ENCODE measurements at places on chromosomes 1 and 21.

DNA sequence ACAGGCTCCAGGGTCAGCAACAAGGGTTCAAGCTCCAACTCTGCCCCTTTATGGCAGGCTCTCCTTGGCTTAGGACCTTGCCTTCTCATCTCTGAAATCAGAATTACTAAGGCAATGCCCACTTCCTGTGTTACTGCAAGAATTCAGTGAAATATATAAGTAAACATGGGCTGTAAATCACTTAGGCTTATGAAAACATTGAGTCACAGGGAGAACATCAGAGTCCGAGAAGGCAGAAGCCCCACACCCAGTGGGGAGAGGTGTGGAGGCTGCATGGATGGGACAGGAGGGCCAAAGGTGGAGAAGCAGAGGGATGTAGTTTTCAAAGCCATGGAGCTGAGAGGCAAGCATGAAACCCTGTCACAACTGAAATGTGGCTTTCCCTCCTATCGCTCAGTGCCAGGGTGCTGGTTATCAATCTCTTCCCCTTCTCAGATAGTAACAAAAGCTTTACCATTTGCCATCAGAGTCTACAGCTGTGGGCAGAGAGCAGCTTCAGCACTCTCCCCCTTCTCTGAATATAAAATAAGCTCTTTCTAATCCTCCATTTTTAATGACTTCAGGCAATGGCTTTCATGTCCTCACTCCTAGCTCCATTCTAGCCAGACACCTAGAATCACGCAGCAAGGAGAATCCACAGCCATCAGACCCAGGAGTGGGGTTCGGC, 3.4 kb downstream of the RGS8 start:
- no peak for DNase-seq

DNA sequence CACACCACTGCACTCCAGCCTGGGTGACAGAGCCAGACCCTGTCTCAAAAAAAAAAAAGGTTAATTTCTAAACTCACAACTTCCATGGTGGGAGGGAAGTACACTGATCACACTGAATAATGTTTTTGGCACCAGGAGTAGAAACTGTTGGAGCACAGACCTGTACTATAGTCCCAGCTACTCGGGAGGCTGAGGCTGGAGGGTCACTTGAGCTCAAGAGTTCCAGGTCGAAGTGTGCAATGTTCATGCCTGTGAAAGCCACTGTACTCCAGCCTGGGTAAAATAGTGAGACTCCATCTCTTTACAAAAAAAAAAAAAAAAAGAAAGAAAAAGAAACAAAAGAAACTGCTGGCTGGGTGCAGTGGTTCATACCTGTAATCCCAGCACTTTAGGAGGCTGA, 35.3 kb downstream of the TMEM50B start:
- DNase-seq = no peak

- no peak for DNase-seq
Measured at GRCh38 chr1:19476450-19477190, 8.7 kb downstream of the CAPZB start.

GRCh38 chr1:36384542-36385409, 948 bp downstream of the STK40 start:
- DNase-seq = no peak

DNA sequence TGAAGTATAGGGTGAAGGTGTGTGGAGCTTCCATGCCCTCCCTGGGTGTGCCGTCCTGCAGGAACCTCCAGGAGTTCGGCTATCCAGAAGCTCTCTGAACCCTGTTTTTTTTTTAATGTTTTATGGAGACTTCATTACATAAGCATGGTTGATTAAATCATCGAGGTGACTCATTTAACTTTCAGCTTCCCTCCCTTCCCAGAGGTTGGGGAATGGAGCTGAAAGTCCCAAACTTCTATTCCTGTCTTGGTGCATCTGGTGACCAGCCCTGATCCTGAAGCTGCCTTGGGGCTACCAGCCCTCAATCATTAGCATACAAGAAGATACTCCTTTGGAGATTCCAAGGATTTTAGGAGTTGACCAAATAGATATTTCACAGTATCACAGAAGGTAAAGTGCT, 9.5 kb downstream of the RRP15 start:
- DNase-seq = no peak

DNA sequence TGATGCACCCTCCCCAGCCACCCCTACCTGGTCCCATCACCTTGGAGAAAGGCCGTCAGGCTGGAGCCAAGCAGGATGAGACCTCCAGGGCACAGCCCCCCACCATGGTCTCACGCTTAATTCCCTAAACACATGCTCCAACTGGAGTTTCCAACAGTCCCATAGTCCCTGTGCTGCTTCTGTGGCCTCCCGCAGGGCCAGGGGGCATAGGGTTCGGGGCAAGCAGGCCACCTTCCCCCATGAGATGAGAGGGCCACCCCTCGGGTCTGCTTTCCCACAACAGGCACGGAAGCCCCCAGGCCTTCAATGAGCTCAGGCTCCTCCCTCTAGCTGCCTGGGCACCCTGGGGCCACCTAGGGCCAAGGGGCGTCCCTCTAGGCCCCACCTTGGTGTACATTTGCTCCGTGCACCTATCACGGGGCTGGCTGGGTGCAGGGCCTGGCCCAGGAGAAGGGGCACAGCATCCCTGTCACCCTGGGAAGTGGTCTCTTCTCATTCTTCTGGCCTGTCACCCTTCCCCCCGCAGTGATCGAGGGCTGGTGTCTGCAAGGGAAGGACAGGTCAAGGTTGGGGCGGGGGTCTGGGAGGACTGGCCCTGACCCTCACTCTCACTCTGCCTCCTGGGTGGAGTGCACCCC, 42.4 kb downstream of the TRIM11 start:
- no peak for DNase-seq

Measured in activated T-helper 1 cell treated with anti-CD3 and anti-CD28 coated beads, Interleukin-2, amount 50 U/mL, for 16 hours (primary cell).